ENCODE measurements at places on chromosomes 3 and 15. TPM values are rescaled to one million over a fixed set of nuclear protein-coding genes. Genes with fewer than 3 reads are reported as not detected.

The RLBP1 gene
- not detected for total RNA-seq

The DET1 gene
- 6.4 TPM for total RNA-seq

The GREM1 gene
- 10.6 TPM for total RNA-seq

The ESYT3 gene
- total RNA-seq: 1.1 TPM

The ADAMTS17 gene
- total RNA-seq: 0.28 TPM

The POLQ gene
- total RNA-seq: 6.3 TPM

The BAHD1 gene
- 12.3 TPM for total RNA-seq

The ABCC5 gene
- total RNA-seq: 14.2 TPM

The HYAL3 gene
- 9.6 TPM for total RNA-seq

The NR1D2 gene
- 5.8 TPM for total RNA-seq

The PPP2R3A gene
- 3.3 TPM for total RNA-seq

The TRIM42 gene
- total RNA-seq: not detected

The MYZAP gene
- 1.2 TPM for total RNA-seq

The RTP3 gene
- not detected for total RNA-seq

The SPTBN5 gene
- total RNA-seq: 0.24 TPM

The SV2B gene
- 0.05 TPM for total RNA-seq

The C3orf33 gene
- 7.2 TPM for total RNA-seq

The CCR3 gene
- not detected for total RNA-seq

The FAM219B gene
- total RNA-seq: 41.1 TPM

The CLDN18 gene
- total RNA-seq: not detected
